ENCODE measurements at places on chromosomes 1 and 21. TPM values are rescaled to one million over a fixed set of nuclear protein-coding genes. Genes with fewer than 3 reads are reported as not detected.
A peak's percentile ranks its signal among the peaks of the same experiment; 100 is the strongest.

Gene KCNE1
- 1.7 TPM for total RNA-seq

Gene UBL4B
- total RNA-seq, result not detected

Gene TMEM59
- total RNA-seq, result 322 TPM

Gene PTGER3
- 13.0 TPM for total RNA-seq

Gene TSACC
- not detected for total RNA-seq

Gene SPRR2D
- total RNA-seq, result not detected

Gene TRIM62
- total RNA-seq, result 4.5 TPM

Gene KIFAP3
- total RNA-seq, result 12.5 TPM

Gene ATXN7L2
- 5.1 TPM for total RNA-seq

Gene TIAM1
- 4.1 TPM for total RNA-seq

Gene HSD3B2
- 1.8 TPM for total RNA-seq

Gene LRRIQ3
- 2.2 TPM for total RNA-seq

Gene HAX1
- 66.3 TPM for total RNA-seq

Gene TDRD5
- total RNA-seq, result not detected

Gene CCDC185
- not detected for total RNA-seq

DNA sequence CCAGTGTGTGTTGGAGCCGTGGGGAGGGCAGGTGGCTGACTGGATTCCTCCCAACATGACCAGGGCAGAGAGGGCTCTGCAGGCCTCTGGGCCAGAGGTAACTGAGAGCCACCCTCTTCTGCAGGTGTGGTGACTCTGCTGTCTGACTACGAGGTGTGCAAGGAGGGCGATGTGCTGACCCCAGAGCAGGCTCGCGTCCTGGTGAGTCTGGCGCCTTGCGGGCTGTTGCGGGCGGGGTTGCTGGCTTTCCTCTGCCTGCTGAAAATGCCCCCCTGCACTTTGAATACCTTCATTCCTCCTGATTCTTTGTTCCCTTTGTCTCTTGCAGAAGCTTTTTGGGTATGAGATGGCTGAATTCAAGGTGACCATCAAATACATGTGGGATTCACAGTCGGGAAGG lies 6.7 kb downstream of the MRTO4 start:
- no peak for DNase-seq

DNA sequence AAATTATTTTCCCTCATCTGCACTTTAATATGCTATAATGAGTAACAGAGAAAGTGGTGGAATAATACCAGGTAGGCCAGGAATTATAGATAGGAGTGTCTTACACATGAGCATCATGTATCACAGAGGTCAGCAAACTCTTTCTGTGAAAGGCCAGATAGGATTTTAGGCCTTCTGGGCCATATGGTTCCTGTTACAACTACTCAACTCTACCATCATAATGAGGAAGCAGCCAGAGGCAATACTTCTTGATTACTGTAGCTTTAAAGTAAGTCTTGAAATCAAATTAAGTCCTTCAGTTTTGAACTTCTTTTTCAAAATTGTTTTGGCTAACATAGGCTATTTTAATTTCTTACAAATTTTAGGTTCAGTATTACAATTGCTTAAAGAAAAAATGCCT lies 32.1 kb upstream of the IGSF3 start:
- no peak for DNase-seq

- DNase-seq, result no peak
Observed at GRCh38 chr1:33578557-33579448, 106.4 kb downstream of the ZSCAN20 start.

DNA sequence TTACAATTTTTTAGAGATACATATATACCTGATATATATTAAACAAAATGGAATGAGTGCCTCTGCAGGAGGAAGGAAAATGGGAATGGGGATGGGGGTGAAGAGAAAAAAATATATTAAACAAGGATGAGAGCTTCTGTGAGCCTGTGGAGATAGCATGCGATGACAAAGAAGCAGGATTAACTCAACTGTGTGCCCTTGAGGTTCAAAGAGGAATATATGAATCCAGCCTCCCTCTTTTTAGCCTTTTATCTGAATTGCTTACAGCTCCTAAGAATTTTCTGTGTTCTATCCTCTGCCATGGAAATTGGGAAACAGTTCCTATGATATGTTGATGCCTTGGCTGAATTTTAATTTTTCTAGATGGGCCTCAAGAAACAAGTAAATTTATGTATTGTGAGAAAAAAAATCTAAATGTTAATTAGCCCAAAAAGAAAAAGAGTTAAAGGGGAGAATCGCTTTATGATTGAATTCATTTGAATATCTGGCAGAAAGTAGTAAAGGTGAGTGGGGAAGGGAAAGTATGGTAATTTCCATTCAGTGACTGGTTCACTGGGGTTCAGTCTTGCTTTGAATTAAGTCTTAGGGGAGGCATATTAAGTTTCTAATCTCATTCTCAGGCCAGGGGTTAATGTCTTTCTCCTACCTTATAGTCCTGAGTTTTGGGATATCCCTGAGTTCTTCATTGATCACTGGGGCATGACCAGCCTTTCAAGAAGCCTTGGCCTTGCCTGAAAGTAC lies 106.3 kb upstream of the HMCN1 start:
- DNase-seq, result no peak

DNA sequence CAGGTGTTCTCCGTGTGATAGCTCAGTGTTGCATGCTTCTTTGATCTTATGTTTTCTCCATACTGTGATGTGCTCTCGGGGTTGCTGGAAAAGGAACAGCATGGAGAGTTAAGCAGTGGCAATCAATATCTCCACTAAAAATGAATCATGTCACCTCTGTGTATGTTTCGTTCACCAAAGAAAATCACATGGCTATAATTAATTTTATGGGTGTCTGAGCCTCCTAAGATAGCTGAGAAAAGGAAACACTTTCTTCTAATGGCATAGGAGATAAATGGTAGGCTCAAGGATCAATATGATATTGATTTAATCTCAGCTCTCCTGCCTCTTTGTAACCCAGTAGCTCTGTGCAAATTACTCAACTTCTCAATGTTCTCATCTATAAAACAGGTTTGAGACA lies 14.3 kb downstream of the FAM177B start:
- DNase-seq, result no peak

DNA sequence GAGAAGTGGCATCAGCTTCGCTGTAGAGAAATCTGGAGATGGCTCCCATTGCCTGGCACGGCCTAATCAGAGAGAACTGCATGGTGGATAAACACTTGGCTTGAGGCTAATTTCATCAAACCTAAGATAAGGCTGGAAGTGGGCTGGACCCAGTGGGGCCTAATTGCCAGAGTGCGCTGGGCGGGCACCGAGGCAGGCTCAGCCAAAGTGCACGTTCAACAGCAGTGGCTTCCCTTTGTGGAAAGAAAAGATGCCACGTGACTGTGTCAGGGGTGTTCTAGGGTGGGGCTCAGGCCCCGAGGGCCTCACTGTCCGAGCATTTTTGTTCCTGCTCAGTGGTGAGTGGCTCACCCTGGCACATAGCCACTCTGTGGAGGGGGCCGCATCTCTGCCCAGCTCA lies 5.8 kb downstream of the PLCH2 start:
- peak; percentile 43 for DNase-seq

GRCh38 chr1:31032266-31032665 lies 33.3 kb downstream of the PUM1 start:
- no peak for DNase-seq

- peak; percentile 91 for DNase-seq
Observed at GRCh38 chr1:117895482-117896114, 33.8 kb downstream of the GDAP2 start.

DNA sequence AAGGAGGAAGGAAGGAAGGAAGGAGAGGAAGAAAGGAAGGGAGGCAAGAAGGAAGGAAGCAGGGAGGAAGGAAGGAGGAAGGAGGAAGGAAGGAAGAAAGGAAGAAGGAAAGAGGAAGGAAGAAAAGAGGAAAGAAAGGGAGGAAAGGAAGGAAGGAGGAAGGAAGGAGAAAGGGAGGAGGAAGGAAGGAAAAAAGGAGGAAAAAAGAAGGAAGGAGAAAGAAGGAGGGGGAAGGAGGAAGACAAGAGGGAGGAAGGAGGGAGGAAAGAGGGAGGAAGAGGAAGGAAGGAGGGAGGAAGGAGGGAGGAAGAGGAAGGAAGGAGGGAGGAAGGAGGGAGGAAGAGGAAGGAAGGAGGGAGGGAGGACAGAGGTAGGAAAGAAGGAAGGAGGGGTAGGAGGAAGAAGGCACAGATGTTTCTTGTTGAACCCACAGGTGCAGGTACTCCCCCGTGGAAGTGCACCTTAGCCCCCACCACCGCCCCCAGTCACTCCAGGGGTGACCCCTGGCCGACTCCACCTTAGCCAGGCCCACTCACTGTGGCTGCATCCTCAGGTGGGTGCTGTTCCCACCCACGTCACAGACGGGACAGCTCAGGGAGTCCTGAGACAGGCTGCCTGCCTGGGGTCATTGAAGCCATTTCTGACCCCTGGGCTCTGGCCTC lies 57.9 kb upstream of the TTC34 start:
- DNase-seq, result no peak

DNA sequence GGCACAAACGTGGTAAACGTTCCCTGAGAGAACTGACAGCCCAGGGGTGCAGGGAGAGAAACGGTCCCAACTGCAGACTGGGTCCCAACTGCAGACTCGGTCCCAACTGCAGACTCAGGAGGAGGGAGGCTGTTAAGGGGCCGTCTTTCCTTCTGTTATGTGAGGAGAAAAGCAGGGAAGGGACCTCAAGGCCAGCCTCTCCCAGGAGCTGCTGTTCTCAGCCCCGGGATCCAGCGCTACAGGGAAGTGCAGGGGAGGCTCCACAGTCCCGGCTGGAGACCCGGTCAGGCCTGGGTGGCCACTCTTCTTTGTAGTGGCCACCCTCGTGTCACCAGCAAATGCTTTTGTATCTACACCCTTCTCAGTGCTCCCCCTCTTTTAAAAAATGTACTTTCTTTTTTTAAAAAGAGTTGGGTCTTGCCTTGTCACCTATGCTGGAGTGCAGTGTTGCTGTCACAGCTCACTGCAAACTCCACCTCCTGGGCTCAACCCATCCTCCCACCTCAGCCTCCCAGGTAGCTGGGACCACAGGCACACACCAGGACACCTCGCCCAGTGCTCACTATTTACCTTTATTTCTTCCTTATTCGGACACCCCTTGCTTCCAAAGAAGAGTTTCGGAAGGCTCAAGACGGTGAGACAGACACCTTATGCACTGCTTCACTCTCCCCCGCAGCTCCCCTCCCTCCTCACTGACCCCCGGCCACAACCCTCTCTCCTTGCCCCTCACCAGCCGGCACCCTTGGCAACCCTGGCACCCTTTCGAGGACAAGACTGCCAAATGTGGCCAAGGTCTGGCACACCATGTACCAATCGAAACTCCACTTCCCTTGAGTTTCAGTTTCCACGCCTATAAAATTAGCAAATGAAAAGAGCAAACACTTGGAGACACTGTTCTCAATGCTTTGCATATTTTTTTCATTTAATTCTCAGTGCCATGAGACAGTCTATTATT lies 21.8 kb downstream of the CAPN2 start:
- DNase-seq, result peak; percentile 75

DNA sequence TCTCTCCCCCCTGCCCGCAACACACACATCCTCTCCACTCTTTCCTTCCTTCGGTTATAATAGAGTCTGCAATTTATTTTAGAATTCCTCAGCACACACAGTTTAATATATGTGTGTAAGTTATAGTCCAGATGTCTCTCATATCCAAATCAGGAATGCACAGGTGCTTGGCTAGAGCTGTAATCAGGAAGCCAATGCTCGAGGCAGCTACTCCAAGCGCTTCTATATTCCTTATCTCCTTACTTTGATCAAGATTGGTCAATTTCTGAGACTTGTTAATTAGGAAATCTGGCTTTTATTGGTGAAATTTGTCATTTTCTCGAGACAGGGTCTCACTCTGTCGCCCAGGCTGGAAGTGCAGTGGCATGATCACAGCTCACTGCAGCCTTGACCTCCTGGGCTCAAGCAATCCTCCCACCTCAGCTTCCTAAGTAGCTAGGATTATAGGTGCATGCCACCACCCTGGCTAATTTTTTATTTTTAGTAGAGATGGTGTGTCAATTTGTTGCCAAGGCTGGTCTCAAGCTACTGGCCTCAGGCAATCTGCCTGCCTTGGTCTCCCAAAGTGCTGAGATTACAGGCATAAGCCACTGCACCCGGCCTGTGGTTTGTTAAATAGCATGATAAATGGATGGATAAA lies 27.7 kb downstream of the RPL5 start:
- no peak for DNase-seq

- no peak for DNase-seq
Observed at GRCh38 chr1:40064797-40065499, 24.4 kb downstream of the CAP1 start.

DNA sequence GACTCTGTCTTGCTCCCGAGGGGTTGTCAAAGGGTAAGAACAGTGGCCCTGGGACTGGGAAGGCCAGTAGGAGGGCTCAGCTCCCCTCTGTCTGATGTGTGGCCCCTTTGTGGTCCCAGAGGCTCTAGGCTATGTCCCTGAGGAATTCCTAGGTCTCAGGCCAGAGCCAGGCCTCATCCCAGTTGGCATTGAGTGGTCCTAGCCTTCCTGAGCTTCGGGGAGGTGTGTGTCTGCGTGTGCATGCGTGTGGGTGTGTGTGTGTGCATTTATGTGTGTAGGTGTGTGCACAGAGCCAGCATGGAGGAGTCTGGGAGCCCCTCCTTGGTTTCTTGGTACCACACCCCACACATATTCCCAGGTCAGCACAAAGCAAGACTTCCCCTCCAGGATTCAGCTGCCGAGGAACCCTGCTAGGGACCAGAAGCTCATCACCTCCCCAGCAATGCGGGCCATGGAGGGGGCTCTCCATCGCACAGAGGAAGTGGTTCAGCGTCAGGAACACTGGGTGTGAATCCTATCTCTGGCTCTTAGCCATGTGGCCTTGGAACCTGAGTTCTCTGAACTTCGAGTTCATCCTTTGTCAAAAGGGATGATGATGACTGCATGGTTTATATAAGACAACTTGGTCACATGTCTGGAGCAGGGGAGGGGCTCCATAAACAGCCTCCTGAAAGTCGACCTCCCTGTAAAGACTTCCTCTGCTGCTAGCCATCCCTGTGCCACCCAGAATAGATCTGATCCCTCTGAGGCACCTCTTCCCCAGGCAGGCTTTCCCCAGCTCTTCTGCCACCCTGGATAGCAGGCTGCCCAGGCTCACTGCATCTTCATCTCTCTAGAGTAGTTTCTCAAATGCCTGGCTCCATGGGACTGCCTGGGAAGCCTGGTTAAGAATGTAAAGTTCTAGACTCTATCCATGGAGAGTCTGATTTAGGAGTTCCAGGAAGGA lies 8.3 kb upstream of the EPS8L3 start:
- no peak for DNase-seq

GRCh38 chr1:187096689-187097088 lies 267.9 kb downstream of the PLA2G4A start:
- DNase-seq, result no peak

- DNase-seq, result no peak
Observed at GRCh38 chr1:111895469-111895868, 94.0 kb downstream of the KCND3 start.

- no peak for DNase-seq
Observed at GRCh38 chr21:43624339-43624738, 34.9 kb downstream of the HSF2BP start.

DNA sequence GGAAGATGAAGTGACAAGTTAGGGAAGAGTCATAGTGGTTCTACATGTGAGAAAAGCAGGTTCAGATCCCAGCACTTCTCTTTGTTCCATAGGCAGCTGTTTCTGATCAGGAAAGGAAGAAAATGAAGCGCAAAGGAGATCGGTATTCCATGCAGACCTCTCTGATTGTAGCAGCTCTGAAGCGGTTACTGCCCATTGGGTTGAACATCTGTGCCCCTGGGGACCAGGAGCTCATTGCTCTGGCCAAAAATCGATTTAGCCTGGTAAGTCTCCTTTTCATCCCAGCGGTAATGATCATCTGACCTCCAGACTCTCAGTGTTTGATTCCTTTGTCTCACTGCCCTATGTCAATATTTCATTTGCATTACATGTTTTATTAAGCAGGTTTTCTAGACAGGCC lies 173.6 kb downstream of the ZP4 start:
- no peak for DNase-seq

- no peak for DNase-seq
Observed at GRCh38 chr1:167638064-167638463, 8.0 kb downstream of the RCSD1 start.

- DNase-seq, result peak; percentile 77
Observed at GRCh38 chr1:39105841-39106765, 80.0 kb downstream of the NDUFS5 start.

Measured in stomach (tissue), 19 donors.